Stimulated activated CD4-positive, alpha-beta T cell treated with anti-CD3 and anti-CD28 coated beads, Interleukin-15, amount 100 ng/mL, for 48 hours (primary cell): ENCODE measurements at places on chromosomes 3 and 15.

GRCh38 chr3:171328419-171329082, 131.7 kb downstream of the TNIK start:
- DNase-seq, result no peak

- no peak for DNase-seq
Observed at GRCh38 chr15:88896333-88897033, 1.1 kb upstream of the HAPLN3 start.

GRCh38 chr3:197007296-197007940, 22.2 kb downstream of the MELTF start:
- DNase-seq, result no peak

GRCh38 chr3:11591002-11591355, 52.7 kb downstream of the VGLL4 start:
- DNase-seq, result no peak

GRCh38 chr3:61454801-61455200, 106.6 kb upstream of the PTPRG start:
- no peak for DNase-seq

DNA sequence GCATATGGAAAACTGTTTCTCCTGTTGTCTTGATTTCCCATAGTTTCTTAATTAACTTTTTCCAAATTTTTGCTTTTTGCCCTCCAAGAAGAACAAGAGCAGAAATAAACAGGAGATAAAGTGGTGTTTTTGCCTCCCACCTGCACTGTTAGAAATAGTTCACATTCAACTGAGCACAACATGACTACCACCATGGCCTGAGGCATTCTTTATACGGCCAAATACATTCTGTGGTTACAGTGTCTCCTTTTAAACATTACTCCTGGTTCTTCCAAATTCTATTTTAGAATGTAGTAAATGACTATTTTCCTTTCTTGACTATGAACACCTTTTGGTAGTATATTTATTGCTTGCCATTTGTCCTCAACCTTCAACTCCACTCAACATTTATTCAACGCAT, 98.5 kb downstream of the LARS2 start:
- DNase-seq, result no peak

DNA sequence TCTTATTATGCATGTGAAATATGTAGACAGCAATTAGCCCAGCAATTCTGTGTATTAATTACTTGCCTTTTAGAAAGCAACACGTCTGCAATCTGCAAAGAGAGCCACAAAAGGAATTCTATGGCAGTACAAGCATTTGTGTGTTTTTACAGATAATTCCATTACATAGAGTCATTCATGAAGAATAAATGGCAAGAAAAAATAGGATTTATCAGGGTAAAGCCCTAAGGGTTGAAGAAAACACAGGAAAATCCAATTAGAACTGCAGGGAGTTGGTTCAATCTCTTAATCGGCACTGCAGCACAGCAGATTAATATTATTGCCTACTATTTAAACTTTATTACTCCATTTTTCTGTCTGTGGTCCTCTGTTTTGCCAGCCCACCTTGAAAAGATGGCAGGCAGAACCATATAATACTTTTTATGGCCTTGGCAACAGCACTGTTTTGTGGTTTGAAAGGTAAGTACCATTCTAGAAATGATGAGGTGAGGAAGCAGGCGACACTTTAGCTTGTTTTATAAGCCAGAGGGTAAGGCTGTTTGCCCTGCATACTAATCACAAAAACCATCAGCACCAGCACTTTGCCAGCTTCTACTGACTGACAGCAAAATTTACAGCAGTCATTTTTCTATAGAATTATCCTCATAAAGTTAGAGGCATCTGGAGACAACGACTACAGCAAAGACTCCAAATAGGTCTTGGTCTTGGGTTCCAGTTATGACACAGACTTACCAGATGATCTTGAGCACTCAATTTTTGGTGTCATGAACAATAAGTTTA, 638.2 kb upstream of the NAALADL2 start:
- DNase-seq, result no peak

DNA sequence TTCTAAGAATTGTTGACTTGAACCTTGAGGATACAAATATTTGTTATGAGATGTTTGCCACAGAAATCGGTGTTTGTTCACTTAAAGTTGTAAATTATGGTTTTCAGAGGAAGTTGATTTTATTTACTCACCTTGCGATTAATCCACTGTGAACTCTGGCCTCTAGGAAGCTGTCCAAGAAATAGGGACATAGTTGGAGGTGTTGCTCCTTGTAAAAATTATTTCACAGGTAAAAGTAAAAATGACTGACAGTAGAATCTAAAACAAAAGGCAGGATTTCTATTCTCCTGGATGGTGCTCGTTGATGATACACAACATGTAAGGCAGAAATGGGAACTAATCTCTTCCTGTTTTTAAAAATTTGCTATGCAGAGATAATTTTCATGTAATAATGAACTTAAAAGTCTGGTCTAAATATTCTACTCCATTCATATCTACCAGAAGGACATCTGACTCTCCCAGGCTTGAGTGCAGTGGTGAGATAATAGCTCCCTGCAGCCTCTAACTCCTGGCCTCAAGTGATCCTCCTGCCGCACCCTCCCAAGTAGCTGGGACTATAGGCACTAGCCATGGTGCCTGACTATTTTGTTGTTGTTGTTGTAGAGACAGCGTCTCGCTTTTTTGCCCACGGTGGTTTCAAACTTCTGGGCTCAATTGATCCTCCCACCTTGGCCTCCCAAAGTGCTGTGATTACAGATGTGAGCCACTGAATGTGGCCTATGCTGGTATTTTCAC, 17.1 kb upstream of the LZTFL1 start:
- DNase-seq, result no peak

- no peak for DNase-seq
Observed at GRCh38 chr3:33758864-33759263, 39.6 kb upstream of the PDCD6IP start.

GRCh38 chr15:24878153-24878552, 76.6 kb upstream of the SNRPN start:
- DNase-seq, result no peak

GRCh38 chr3:111351334-111351733, 190.7 kb upstream of the CD96 start:
- DNase-seq, result no peak

DNA sequence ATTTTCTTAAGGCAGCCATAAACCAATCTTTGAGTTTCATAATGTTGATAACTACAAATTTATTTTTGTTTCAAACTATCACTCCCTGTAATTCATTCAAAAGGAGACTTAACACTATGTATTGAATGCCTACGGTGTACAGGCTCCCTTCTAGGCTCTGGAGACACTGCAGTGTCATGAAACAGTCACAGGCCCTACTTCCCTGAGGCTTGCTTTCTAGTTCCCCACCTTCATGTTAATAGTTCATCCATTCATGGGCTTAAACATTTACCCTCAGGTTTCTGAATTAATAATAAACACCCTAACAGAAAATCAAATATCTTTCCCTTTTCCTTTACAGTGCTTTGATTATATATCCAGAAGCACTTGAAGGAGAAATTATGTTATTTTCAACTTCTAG, 168.7 kb downstream of the CHL1 start:
- no peak for DNase-seq

GRCh38 chr3:103218146-103218545, 783.3 kb downstream of the ZPLD1 start:
- no peak for DNase-seq

DNA sequence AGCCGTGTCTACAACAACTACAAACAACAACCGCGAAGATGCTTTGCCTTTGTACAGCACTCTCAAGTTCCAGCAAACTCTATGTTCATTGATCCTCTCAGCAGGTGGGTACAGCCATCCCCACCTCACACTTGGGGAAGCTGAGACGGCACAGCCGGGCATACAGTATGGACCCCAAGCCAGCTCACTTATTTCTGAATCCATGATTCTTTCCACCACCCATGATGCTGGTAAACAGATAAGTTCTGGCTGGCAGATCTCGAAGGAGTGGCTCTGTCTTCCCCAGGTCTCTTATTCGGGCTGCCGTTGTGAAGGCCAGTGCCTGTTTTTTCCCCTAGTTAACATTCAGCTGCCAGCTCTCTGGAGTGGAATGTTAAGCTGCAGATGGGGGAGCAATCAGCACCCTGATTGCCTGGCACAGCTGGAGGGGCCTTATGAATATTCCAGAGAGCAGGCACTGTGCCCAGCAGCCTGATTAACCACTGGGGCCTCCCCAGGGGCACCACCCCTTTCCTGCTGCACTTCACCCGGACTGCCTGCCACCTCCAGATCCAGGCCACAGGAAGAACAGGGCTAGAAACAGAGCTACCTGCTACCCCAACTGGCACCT, 73.2 kb downstream of the CORO2B start:
- no peak for DNase-seq

DNA sequence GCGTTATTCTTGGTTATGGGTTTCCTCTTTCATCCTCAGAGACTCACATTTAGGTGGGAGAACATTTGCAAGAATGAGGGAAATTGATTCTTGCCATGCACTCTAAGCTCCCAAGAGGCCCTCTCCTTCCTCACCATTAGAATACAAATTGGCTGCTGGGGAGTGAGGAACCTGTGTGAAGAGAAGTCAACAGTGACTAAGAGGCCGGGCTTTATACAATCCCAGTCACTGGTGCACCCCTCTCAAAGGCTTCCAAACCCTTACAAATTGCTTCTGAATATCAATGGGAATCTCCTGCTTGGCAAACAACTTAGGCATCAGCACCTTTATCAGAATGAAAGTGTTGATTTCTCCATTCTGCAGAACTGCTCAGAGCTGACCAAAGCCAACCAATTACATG, 16.5 kb upstream of the RGMA start:
- no peak for DNase-seq

- DNase-seq, result no peak
Observed at GRCh38 chr3:30473374-30474051, 132.9 kb upstream of the TGFBR2 start.

DNA sequence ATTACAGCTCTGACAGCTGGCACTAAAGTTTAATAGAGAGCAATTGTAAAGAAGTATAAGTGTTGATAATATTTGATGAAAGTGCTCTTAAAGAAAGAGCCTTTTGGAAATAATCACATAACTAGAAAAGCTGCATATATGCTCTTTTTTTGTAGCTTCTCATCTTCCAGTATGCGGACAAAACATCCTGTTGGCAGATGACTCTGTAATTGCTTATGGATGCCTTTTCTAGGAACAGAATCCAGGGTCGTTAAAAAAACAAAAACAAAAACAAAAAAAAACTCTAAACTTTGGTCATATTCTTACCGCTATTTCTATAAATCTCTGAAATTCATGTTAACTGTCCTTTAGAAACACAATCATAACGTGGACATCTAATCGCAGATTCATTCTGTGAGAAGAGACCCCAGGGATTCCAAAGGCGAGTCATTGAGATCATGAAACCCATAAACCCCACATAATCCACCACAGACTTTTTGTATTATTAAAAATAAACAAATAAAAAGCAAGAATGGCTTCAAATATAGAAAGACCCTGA, 109.8 kb downstream of the EPHA3 start:
- no peak for DNase-seq

GRCh38 chr3:109643590-109643989, 306.2 kb upstream of the DPPA4 start:
- no peak for DNase-seq

- DNase-seq, result no peak
Observed at GRCh38 chr3:80889535-80889934, 871.9 kb downstream of the GBE1 start.

GRCh38 chr3:149727656-149728055, 24.6 kb downstream of the COMMD2 start:
- DNase-seq, result no peak

GRCh38 chr3:123153125-123154019, 48.4 kb upstream of the SEC22A start:
- no peak for DNase-seq

DNA sequence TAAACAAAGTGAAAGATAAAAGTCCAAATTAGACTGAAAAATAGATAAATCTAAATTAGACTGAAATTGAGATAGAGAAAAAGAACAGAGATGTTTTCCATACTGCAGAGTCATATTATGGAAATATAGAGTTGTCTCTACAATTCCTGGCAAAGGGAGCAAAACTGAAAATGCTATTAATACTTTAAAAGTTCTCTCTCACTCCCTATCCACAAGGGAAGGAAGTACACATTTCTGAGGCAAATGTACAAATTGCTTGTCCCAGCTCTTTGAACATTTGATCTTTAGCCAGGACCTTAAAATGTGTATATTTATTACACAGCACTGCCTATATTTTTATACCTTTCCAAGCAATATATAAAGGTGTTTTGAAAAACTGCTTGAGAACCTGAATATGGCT, 225.1 kb upstream of the SEMA6D start:
- DNase-seq, result no peak

DNA sequence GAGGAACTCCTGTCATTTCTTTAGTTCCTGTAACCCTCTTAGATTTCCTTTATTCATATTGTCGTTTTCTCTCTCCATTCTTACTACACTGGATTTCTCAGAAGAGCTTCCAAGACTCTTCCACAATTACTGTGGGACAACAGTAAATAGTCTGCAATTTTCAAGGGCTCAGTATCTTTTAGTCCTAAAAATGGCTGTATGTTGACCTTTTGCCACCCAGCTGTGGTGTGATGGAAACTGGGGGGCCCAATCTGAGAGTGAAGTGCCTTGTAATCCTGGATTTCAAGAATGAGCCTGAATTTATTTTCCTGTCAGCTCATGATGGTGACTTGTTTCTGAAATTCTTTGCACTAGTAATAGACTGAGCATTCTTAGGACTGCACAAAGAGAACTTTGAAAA, 277.6 kb upstream of the RASGRP1 start:
- no peak for DNase-seq

GRCh38 chr3:172675441-172676193, 35.2 kb downstream of the NCEH1 start:
- DNase-seq, result no peak

DNA sequence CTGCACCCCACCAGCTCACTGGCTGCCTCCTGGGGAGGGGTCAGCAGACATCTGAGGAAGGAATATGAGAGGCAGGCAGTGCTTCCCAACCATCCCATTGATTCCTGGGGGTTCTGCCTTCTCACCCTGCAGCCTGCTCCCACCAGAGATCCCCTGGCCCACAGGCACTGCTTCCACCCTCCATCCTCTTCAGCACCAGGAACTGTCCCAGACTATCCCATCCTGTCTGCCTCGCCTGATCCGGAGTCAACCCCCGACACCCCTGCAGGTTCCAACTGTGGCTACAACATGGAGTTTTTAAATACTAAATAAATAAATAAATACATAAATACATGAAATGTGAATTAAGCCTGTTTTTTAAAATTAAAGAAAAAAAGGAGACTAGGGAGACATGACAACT, 43.6 kb downstream of the CACNA2D2 start:
- DNase-seq, result no peak

DNA sequence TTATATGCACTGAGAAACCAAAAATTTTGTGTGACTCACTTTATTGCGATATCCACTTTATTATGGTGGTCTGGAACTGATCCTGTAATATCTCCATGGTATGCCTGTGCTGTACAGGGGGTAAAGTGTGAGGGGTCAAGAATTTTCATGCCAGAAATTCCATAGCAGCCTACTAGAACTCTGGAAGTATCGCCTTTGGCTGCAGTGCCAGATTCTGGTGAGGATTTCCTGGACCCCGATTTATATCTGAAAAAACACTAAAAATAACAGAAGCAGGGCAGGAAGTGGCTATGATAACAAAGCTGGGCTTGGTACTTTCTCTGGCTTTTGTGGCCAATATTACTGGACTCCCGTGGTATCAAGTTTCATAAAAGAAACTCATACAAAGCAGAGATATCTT, 36.4 kb downstream of the CCDC80 start:
- DNase-seq, result no peak
